ENCODE measurements at places on chromosomes 16 and 17. TPM values are rescaled to one million over a fixed set of nuclear protein-coding genes. Genes with fewer than 3 reads are reported as not detected.

DNA sequence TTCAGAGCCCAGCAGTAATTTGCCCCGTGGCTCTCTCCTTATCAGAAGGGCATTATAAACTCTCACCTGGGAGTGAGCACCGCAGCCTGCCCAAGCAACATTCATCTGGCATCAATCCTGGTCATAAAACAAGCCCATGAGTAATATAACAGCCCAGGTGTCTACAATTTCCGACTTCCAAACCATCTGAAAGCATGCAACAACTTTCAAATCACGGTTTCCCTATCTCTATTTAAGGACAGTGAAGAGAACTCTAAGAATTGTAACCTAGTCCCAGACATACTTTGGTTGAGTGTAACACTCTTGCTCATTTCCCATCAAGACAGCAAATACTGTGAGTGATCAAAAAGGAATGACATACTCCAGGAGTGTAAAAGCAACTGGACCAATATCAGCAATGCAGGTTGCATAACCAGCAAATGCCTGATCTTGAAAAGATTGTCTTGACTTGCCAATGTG, 487.4 kb upstream of the SOX9 start:
- no peak for DNase-seq

DNA sequence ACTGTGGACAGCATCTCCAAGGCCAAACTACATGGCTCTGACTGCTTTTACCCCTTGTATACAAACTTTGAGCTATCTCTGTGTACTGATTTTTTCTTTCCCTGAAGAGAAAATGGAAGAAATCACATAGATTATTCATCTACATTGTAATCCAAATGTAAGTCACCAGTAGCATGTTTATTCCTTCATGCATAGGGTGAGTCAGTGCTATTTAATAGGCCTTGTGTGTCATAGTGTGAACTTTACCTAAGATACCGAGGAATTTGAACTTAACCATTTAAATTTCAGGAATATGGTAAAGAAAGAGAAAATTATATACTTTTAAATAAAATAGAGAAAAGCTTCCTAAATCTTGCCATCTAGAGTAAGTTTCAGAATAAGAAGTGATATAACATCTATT, 16.5 kb downstream of the PHKB start:
- DNase-seq: no peak

DNA sequence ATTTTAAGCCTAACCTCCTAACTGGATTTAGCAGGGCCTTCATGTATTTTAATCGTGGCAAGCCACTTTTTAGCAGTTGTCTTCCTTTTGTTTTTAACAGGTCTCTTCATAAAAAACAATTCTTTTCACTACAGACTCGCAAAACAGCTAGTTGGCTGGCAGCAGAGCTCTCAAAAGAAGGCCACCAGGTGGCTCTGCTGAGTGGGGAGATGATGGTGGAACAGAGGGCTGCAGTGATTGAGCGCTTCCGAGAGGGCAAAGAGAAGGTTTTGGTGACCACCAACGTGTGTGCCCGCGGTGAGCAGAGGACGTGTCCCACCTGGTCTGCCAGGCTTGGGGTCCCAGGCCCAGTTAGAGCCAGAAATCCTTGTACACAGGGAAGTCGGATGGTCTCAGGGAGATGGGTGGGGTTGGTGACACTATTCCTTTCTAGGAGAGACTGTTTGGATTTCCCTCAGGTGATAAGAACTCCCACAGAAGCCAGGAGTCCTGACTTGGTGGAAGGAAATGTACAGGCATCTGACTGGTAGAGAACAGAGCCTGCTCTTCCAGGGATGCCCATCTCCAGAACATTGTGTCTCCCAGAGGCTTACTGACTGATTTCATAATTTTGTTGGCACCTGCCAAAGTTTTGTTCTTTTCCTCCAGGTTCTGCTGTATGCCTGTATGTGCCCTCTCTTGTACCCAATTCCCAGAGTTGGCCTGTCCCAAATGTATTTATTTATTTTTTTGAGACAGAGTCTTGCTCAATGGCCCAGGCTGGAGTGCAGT, 14.9 kb upstream of the DDX19A start:
- DNase-seq: no peak

Gene UNC13D
- total RNA-seq: 27.2 TPM
